ENCODE measurements at places on chromosomes 13 and 19.
A peak's percentile ranks its signal among the peaks of the same experiment; 100 is the strongest.

DNA sequence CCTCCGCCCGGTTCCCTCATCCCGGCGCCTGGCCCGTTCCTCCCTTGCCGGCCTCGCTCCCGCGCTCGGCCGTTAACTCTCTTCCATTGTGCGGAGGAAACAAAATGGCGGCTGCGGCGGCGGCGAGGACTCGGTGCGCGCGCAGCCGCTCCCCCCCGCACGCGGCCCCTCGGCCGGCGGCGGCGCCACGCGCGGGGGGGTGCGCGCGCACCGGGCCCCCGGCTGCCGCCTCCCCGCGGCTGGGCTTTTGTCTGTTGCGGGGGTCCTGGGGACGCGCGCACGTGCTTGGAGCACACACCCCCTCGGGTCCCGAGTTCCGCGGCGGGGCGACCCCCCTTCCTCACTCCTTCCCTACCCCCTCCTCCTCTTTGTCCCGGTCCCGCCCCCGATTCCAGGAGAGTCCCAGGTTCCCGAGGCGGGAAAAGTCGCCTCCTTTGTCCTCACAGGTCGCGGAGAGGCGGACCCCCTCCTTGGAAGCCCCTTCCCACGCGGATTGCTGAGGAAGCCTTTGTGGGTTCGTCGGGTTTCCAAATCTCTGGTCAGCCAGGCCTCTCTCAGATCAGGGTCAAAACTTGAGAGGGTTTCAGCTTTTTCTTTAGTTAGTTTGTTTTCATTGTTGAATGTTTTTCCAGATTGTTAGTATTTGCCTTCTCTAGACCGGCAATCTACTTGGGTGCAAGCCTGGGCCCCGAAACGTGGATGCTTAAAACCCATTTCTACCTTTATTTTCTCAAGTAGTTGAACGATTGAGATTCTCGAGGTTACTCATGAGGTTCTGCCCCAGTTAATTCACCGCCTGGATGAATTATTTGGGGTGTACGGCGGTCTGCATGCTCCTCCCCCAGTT, 687 bp downstream of the ILF3 start:
- DNase-seq: peak; percentile 80

DNA sequence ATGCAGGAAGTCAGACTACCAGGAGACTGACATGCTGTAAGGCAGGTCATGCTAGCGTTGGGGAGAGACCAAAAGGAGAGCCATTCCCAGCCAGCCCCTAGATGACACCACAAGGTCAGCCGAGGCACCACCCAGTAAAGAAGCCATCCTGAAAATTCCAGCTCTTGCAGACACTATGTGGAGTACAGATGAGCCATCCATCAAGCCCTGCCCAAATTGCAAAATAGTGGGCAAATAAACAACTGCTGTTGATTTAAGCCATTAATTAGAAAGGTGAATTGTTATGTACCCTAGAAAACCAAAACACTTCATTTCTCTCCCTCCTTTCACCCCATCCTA, 82.1 kb downstream of the TBC1D4 start:
- DNase-seq: no peak

DNA sequence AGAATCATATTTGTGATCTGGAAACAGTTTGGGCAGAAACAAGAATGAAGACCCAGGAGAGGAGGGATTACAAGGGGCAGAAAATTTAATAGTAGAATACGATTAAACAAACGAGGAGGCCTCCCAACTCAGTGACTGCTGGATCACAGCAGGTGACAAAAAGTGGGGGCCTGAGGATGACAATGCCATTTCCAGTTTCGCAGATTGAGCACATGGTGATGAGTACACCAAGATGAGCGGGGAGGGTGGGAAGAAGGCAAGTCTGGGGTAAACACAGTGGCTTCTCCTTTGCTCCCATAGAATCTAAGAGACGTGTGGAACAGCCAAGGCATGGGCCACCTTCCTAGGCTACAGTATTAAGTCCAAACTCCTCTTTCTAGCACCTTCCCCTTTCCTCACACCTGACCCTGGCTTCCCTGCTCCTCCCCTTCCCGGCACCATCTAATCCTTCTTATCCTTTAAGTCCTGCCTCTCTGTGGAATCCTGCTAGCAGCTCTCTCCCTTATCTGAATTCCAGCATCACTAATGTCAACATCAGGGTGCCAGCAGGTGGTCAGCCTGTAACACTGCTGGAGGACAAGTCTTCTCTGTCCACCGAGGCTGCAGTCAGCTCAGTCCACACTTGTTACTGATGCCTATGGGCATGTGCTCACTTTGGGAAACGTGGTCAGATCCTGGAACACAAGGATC, 13.5 kb downstream of the ATP7B start:
- no peak for DNase-seq

GRCh38 chr13:109145631-109146030, 516.2 kb downstream of the MYO16 start:
- no peak for DNase-seq

- no peak for DNase-seq
Measured at GRCh38 chr13:28849441-28849840, 29.3 kb downstream of the MTUS2 start.

GRCh38 chr13:40635315-40635995, 31.0 kb downstream of the FOXO1 start:
- DNase-seq: no peak

DNA sequence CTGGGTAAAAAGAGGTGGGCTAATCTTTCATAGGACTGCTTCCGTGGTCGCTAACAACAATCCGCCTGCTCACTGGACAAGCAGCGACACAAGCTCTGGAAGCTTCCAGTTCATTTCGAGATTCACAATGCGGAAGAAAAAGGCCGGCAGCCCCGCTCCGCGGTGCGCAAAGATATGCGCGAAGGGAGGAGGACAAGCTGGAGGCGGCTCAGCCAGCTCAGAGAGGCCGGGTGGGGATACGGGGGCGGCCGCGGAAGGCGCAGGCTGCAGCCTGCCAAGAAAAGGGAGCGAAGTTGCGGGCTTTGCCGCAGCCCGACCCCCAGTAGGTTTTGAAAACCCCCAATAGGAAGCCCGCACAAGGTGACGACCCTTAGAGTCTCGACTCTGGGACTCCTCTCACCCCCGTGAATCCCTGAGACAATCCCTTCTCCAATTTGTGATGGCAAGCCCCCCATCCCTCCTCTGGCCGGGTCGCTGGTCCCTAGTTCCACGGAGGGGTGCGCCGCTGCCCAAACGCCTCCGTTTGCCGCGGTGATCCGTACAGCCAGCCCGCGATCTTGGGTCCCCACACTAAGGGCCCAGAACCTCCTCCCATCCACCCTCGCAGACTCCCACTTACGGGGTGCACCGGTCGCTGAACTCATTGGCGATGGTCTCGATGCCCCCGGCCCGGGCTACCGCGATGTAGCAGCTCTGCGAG, 697 bp downstream of the HSPH1 start:
- DNase-seq: peak; percentile 83

DNA sequence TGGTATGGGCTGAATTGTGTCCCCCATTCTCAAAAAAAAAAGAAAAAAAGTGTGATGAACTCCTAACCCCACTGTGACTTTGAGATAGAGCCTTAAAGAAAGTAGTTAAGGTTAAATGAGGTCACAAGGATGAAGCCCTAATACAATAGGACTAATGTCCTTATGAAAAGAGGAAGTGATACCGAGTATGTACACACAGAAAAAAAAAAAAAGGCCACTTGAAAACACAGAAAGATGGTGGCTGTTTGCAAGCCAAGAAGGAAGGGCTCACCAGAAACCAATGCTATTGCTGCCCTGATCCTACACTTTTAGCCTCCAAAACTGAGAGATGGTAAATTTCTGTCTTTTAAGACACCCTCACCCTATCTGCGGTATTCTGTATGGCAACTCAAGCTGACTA, 955.6 kb downstream of the PCDH17 start:
- DNase-seq: no peak

- DNase-seq: peak; percentile 87
Measured at GRCh38 chr19:15332311-15332996, at the start of gene BRD4. BRD4 (minus strand) TSS chr19:15332539; CDS start chr19:15273099, 59,440 bp downstream.

- DNase-seq: no peak
Measured at GRCh38 chr13:27193496-27193895, 21.9 kb upstream of the USP12 start.

DNA sequence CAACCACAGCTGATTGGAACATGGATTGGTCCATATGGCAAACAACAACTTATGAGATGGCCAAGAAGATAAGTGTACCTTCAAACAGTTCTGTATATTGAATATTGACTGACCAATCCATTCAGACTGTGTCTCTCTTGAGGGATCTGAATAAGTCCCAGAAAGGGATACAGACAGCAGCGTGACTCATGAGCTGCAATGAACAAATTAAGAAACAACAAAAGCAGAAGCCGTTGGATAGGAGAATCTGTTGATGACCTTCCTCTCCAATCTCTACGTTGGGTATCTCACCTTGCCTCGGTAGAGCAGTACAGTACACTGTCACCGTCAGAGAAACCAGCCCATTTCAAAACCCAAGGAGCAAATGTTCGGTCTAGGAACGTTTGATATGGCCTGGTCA, 21.3 kb downstream of the MBD3L2B start:
- no peak for DNase-seq

- no peak for DNase-seq
Measured at GRCh38 chr13:111022886-111023285, 92.2 kb upstream of the ARHGEF7 start.

DNA sequence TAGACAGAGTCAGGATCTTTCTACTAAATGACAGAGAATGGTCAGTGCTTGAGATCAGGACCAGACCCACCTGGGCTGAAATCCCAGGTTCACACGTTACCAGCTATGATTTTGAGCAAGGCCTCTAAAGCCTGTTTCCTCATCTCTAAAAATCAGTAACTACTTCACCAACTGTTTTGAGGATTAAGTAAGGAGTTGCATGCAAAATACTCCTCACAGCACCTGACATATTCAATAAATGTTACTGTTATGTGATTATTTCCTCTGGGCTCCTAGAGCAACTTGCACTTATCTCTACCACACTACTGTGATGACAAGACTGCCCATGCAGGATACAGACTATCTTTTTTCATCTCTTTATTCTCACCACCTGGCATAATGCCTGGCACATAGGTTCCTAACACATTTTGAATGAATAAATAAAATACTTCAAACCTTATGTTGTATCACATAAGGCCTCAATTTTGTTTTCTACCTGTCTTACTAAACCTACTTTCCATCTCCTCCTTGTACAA, 1.8 kb downstream of the KATNAL1 start:
- DNase-seq: no peak

DNA sequence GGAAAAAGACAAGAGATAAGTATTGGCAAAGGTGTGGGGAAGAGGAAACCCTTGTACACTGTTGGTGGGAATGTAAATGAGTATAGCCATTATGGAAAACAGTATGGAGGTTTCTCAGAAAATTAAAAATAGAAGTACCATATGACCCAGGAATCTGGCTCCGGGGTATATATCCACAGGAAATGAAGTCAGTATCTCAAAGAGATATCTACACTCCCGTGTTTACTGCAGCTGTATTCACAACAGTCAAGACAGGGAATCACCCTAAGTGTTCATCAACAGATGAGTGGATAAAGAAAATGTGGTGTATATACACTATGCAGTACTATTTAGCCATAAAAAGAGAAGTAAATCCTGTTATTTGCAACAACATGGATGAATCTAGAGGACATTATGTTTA, 13.5 kb downstream of the KCTD12 start:
- no peak for DNase-seq

- no peak for DNase-seq
Measured at GRCh38 chr13:50911081-50911631, 1.6 kb downstream of the RNASEH2B start.

GRCh38 chr13:41833201-41833600, 127.7 kb downstream of the VWA8 start:
- no peak for DNase-seq

GRCh38 chr19:32773126-32773525, 53.6 kb downstream of the TDRD12 start:
- no peak for DNase-seq

- DNase-seq: no peak
Measured at GRCh38 chr13:85313761-85314503, 485.3 kb downstream of the SLITRK6 start.

DNA sequence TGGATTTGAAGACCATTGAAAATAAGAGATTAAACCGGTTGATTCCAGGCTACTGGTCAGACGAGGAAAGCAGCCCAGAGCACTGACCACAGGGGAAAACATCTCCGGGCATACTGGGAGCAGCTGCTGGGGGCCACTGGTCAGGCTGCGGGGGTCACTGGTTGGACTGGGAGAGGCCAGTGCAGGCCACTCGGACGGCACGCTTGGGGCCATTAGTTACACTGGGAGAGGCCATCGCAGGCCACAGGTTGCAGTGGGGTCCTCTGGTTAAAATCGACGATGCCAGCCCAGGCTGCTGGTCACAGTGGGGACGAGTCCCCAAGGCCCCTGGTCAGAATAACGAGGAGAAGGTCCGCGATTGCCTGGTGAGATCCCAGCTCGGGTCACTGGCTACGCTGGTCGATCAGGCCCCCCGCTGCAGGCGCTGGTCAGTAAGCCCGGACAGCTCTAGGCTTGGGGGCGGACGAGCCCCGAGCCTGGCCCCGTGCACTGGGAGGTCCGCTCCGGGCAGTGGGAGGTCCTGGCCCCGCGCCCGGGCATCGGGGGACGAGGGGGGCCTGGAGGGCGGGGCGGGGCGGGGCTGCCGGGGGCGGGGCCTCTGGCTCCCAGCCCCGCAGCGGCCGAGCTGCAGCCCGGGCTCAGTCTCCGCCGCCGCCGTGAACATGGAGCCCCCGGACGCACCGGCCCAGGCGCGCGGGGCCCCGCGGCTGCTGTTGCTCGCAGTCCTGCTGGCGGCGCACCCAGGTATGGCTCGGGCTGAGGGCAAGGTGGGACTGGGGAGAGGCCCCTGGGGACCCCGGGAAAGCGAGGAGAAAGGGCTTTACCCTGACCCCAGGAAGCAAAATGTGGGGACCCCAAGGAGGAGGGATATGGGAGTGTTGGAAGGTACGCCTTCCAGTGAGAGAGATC, at the start of gene BCAM:
Gene BCAM, plus strand, starts transcription at position 641 of the 909 bp plus-strand sequence. Its CDS starts 22 bp downstream, at position 663.
- DNase-seq: peak; percentile 94

DNA sequence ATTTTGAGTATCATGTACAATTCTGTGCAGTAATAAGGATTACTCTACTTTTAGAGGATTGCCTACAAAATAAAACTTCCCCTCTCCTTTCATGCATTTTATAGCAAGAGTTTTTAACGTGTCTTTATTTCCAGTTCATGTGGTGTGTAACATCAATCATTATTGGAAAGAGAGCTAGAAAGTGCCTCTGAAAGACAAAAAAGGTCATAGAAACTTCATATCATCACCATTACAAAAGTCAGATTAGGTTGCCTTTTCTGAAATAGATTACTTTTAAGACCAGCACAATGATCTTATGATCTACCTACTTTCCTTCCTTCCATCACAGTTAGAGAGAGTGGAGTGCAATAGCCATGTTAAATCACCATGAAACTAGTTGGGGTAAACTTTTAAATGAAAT, 12.6 kb downstream of the DACH1 start:
- DNase-seq: no peak

DNA sequence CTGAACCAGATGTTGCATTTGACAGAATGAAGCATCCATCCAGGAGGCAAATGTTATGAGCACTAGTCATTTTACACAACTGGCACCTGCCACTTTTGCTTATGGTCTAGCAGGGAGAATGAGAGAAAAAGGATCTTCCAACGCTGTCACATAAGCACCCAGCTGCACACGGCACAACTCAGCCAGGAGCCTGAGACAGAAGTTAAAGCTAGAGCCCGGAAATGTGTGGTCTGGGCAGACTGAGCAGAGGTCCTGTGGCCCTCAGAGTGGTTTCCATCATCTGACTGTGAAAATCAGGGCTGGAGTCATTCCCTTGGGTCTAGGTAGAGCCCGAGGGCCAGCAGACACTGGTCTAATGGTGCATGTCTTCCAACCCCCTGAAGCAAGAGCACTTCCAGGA, 78.4 kb upstream of the XPO4 start:
- DNase-seq: no peak

- DNase-seq: peak; percentile 15
Measured at GRCh38 chr19:4049432-4049831, 17.3 kb downstream of the ZBTB7A start.
